ENCODE measurements at places on chromosomes 6 and 20.

DNA sequence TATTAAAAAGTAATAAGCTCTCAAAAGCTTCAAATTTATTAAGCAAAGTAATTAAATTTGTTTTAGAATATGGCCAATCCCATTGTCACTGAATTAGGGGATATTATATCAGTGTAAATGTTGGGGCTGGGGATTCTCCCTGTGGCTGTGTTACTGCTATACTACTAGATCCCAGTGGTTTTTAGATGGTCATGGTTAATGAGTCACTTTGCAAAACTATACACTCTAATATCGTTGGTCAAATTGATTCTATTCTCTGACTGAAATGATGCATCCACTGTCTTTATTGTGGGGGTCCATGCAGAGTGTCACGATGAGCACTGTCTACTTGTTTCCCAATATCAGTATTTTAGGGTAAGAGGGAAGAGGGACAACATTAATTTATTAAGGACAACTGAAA, 336.9 kb upstream of the PREP start:
- H3K4me1 ChIP-seq = peaks cover 33% of the 10 kb centered on the region
- no peak overlapping the region for H3K27ac ChIP-seq
- H3K4me3 ChIP-seq = no peak overlapping the region
- H3K36me3 ChIP-seq = 0 out of 2 replicates have a peak, but pooled peaks cover 5% of the 10 kb centered on the region

DNA sequence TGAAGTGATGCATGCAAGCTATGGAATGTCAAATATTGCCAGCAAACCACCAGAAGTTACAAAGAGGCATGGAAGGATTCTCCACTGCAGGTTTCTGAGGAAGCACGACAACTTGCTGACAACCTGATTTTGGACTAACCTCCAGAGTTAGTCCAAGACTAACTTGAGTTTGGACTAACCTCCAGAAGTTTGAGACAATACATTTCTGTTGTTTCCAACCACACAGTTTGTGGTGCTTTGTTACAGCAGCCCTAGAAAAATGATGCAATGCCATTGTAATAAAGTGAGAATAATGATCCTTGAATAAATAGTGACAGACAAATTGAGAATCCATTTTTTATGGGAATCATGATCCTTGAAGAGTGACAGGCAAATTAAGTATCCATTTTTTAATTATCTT, 169.9 kb upstream of the HDDC2 start:
- H3K36me3 ChIP-seq = peaks cover 3% of the 10 kb centered on the region
- DNase-seq = no peak
- H3K27me3 ChIP-seq = no peaks in the 10 kb centered on the region
- H3K27ac ChIP-seq = 0 out of 2 replicates have a peak overlapping the region, but pooled peaks have one; percentile 4

DNA sequence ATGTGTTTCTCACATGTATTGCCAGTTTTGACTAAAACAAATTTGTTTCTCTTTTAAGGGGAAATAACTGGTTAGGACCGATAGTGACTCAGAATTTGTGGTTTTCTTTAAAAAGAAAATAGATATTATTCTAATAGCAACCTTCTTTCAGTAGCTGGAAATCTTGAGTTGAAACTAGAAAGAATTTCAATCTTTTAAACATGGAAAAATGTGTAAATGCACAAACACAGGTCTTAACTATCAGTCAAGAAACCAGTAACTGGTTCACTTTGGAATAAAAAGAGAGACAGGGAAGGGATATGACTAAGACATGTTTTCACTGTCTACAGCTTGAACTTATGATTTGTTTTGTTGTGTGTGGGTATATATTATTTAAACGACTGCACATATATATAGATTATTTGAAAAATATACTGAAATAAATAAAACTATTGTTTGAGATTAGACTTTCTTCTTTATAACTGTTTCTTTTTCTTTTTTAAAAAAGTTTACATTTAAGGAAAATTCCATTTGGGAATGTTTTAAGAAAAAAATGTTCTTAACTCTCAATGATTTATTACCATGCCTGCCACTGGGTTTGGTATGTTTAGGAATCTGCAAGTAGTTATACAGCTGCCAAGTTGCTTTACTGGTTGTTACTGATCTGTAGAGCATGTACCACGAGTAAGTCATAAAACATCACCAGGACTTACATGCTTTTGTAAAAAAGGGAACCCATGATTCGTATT, 753.3 kb upstream of the MARCKS start:
- no peaks in the 10 kb centered on the region for H3K27me3 ChIP-seq
- no peaks in the 10 kb centered on the region for H3K36me3 ChIP-seq
- DNase-seq = no peak
- no peak overlapping the region for H3K4me3 ChIP-seq
- no peaks in the 10 kb centered on the region for H3K4me1 ChIP-seq

GRCh38 chr6:110185879-110186278, 5.7 kb downstream of the CDC40 start:
- H3K36me3 ChIP-seq = no peaks in the 10 kb centered on the region
- no peak for DNase-seq
- no peaks in the 10 kb centered on the region for H3K4me1 ChIP-seq
- H3K4me3 ChIP-seq = no peak overlapping the region
- H3K27ac ChIP-seq = peak overlapping the region; percentile 22

DNA sequence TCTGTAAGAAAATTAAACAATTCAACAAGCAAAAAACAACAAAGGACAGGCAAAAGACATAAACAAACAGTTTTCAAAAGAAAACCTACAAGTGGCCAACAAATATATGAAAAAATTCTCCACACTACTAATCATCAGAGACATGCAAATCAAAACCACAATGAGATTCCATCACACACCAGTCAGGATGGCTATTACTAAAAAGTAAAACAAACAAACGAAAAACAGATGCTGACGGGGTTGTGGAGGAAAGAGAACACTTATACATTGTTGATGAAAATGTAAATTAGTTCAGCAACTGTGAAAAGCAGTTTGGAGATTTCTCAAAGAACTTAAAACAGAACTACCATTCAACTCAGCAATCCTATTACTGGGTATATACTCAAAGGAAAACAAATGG, 537.6 kb downstream of the HDGFL1 start:
- H3K36me3 ChIP-seq = peaks cover 39% of the 10 kb centered on the region
- H3K4me1 ChIP-seq = no peaks in the 10 kb centered on the region
- no peak overlapping the region for H3K27ac ChIP-seq
- no peak for DNase-seq
- no peaks in the 10 kb centered on the region for H3K27me3 ChIP-seq

DNA sequence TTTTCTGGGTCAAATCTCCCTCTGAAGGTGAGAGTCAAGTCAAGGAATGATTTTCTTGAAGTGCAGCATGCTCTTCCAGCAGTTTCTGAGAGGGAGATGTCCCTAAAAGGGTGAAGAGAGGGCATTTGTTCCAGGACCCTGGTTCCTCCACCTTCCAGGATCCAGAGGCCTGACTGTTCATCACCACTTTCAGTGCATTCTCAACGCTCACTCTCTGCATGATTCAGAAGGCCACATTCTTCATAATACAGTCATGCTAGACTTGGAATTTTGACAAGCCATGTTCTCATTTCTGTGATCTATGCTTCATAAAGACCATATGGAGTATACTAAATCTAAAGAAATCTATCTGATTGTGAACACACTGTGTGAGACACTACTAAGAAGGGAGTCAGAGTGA, 85.1 kb downstream of the PDE7B start:
- no peaks in the 10 kb centered on the region for H3K36me3 ChIP-seq
- no peak overlapping the region for H3K27ac ChIP-seq
- DNase-seq = no peak
- no peak overlapping the region for H3K4me3 ChIP-seq
- H3K27me3 ChIP-seq = no peaks in the 10 kb centered on the region
- peaks cover 11% of the 10 kb centered on the region for H3K4me1 ChIP-seq

DNA sequence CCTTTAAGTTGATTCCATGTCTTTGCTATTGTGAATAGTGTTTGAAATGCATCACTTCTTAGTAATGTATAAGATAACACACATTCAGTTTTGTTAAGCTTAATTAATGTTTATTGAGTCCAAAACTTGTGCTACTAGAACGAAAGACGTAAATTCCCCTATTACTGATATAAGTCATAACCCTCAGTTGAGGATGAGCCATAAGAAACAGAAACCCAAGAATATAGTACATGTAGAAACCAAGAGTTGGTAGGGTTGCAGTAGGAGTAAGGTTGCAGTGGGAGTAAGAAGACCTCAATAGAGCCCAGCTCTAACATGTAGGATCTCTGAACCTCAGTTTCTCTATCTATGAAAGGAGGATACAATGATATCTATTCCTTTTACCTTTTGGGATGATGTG, 19.3 kb downstream of the CITED2 start:
- H3K27ac ChIP-seq = no peak overlapping the region
- no peaks in the 10 kb centered on the region for H3K27me3 ChIP-seq
- no peak overlapping the region for H3K4me3 ChIP-seq

- H3K27ac ChIP-seq = no peak overlapping the region
- peaks cover 36% of the 10 kb centered on the region for H3K36me3 ChIP-seq
- H3K4me1 ChIP-seq = no peaks in the 10 kb centered on the region
- DNase-seq = no peak
- no peaks in the 10 kb centered on the region for H3K27me3 ChIP-seq
Observed at GRCh38 chr20:34618676-34619075, 58.2 kb downstream of the PIGU start.

DNA sequence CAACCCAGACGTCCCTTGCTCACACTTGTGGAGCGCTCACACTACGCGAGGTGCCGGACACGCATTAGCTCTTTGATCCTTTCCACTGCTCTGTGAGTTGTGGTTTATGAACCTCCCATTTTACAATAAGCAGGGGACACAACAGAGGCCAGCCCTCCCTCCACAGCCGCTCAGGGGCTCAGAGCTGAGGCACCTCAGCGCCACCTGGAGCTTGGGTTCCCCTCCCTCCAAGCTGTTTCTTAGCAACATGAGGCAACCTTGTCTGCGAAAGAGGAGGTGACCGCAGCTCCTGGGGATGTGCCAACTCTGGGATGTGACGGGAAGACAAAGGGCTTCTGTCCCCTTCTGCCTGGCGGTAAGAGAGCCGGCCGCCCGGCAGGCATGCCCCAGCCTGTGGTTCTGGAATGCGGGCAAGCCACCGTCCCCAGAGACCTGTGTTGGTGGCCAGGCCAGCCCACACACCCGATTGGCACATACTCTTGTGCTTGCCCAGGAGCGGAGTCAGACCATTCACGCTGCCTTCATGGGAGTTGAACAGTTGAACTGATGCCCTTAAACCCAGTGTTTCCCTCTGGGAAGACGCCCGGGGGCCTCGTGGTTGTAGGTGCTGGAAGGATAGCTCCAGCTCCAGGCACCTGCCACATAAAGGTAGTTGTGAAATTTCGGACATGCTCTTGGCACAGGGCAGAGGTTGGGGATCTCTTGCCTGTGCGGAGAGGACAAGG, 44.5 kb downstream of the RBM38 start:
- no peak overlapping the region for H3K27ac ChIP-seq
- H3K4me1 ChIP-seq = peaks cover 7% of the 10 kb centered on the region
- no peaks in the 10 kb centered on the region for H3K36me3 ChIP-seq

GRCh38 chr6:70839286-70840266, 117.3 kb downstream of the B3GAT2 start:
- DNase-seq = no peak
- 0 out of 2 replicates have a peak, but pooled peaks cover 2% of the 10 kb centered on the region for H3K36me3 ChIP-seq
- no peaks in the 10 kb centered on the region for H3K27me3 ChIP-seq
- H3K27ac ChIP-seq = no peak overlapping the region
- H3K4me3 ChIP-seq = no peak overlapping the region
- H3K4me1 ChIP-seq = no peaks in the 10 kb centered on the region

DNA sequence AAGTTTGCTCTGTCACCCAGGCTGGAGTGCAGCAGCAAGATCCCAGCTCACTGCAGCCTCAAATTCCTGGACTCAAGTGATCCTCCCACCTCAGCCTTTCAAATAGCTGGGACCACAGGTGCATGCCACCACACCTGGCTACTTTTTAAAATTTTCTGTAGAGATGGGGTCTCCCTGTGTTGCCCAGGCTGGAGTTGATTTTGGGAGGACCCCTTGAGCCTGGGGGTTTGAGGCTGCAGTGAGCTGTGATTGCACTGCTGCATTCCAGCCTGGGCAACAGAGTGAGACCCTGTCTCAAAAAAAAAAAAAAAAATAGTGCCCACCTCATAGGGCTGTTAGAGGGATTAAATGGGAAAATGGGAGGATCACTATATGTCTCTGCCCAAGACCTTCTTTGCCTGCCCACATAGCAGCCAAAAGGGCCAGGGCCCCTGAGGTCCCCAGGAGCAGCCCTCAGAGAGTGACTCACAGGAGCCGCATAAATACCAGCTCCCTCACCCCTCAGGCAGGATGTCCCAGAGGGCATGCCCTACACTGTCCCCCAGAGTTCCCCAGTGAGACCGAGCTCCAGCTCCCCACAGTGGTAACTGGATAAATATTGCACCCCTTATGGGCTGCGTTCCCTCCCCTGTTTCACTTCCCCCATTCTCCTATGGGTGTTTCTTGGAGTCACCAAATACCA, 11.7 kb upstream of the MDGA1 start:
- no peak for DNase-seq
- no peak overlapping the region for H3K4me3 ChIP-seq
- peaks cover 27% of the 10 kb centered on the region for H3K27me3 ChIP-seq
- H3K4me1 ChIP-seq = peaks cover 18% of the 10 kb centered on the region
- no peak overlapping the region for H3K27ac ChIP-seq

DNA sequence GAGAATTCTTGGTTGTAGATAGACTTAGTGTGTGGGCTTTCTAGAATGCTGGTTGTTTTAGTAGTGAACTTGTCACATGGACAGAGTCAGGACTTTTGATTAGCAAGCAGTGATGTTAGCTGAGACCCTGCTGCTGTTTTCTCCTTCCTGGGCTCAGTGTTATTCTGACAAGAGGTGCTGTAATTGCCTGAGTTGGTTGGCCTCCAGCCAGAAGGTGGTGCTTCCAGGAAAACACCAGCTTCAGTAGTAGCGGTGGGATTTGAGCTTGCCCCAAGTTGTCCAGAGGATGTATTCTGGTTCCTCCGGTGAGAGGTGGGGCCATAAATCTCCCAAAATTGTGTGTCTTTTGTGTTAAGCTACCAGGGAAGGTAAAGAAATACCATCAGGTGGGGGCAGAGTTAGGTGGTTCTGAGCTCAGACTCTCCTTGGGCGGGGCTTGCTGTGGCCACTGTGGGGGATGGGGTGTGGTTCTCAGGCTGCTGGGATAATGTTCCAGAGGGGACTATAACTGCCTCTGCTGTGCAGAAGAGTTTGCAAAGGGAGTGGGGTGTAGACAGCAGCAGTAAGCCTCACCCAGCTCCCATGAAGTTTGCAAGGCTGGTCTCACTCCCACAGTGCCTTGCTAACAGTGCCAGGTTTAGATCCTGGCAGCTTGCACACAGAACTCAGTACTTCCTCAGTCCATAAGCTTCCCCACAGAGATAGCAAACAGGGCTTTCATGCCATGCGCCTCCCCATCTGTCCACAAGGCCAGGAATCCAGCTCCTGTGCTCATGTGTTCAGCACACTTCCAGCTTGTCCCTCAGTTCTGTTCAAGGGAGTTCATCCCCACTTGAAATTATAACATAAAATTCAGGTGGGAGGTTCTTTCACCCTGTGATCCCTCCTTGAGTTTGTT, 278.4 kb upstream of the PTCHD4 start:
- no peak for DNase-seq
- no peaks in the 10 kb centered on the region for H3K27me3 ChIP-seq
- H3K27ac ChIP-seq = no peak overlapping the region
- peaks cover 11% of the 10 kb centered on the region for H3K4me1 ChIP-seq

All from WTC11 (cell line).